T-helper 2 cell treated with Interferon-gamma antibody and Interleukin-4, amounts not matched to agents 5 μg/mL and 100 μg/mL, for 36 hours (primary cell): ENCODE measurements at places on chromosomes 7 and 10.

DNA sequence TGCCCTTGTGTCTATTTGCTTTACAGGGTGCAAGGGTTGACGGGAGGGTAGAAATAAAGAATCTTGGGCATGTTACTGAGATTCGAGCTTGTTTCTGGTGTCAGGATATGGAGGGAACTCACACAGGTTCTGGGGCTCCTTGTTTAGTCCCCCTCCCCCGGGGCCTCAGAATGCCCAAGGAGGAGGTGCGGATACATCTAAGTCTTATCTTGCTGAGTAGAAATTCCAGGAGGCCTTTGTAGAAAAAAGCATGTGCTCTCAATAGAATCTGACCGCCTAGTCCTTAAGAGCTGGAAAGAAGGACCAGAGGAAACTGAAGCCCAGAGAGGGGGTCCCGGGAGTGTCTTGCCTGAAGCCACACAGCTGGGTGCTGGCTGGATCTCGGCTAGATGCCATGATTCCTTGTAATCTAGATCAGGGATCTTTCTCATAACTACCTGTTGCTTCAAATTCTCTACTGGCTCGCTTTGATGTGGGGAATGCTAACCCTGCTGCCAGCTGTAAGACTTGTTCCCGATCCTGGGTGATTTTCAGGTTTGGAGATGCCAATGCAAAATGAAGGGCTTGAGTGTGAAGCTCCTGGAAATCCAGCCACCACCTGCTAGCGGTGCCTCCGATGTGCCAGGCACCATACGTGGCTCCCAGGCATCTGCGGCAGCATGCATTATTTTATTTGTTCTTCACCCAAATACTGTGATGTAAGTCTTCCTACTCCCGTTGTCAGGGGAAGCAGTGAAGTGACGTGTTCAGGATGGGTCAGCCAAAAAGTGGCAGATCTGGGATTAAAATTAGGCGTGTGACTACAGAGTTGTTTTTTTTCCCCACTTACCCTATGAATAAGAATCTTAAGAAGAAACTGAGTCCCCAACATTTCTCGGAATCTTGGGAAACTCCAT, 226.0 kb downstream of the TCF7L2 start:
- DNase-seq = no peak

DNA sequence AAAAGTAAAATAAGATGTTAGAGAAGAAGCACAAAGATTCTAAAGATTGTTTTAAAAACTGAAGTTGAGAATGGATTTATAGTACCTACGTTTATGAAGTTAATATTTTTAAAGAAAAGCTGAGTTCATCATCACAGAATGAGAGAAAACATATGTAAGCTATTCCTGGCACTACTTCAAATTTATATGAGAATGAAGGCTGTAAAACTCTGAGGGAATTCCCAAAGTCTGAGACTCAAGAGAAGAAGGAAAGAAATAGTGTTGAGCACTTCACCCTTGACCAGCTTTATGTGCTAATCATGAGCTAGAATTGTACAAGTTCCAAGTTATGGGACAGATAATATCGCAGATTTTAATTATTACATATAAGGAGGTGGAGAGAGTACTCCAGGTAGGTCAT, 323.7 kb upstream of the GNAI1 start:
- no peak for DNase-seq

GRCh38 chr7:55641273-55641691, 69.0 kb upstream of the VOPP1 start:
- DNase-seq = peak; percentile 16

DNA sequence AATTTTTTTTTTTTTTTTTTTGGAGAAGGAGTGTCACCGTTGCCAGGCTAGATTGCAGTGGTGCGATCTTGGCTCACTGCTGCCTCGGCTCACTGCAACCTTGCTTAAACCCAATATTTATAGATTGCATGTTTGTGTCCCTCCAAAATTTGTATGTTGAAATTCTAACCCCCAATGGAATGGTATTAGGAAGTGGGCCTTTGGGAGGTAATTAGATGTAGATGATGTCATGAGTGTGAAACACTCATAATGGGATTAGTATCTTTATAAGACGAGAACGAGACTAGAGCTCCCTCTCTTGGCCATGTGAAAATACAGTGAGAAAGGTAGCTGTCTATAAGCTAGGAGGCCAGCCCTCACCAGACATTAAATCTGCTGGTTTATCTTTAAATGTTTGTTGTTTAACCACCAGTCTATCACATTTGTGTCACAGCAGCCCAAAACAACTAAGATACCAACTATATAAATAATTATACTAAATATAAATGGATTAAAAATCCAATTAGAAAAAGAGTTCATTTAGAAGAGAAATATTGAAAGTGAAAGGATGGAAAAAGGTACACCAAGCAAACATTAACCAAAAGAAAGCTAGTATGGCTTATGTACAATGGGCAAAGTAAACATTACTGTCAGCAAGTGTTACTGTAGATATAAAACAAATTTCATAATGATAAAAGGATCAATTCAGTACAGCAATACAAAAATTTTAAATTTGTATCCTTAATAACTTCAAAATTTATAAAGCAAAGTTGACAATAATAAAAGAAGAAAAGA, 9.3 kb downstream of the TCAF1 start:
- DNase-seq = no peak

GRCh38 chr10:31171402-31172083, 139.9 kb upstream of the ZNF438 start:
- DNase-seq = no peak

- no peak for DNase-seq
Measured at GRCh38 chr7:115600207-115600606, 430.4 kb downstream of the TFEC start.

- no peak for DNase-seq
Measured at GRCh38 chr7:13197501-13197900, 510.1 kb downstream of the ARL4A start.

DNA sequence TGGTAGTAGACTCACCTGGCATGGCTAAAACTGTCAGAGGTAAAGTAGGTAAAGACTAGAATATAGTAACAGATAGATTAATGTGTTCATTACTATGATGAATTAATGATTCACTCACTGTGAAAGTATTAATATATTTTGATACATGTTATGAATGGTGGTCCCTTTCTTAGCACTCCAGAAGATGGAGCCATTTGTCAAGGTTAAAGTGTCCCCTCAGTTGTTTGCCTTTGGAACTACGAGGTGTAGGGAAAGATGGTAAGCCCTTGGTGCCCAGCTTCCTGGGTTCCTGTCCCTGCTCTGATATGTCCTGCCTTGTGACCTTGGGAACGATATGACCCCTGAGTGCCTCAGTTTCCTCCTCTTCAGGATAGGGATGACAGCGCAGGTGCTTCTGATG, 49.4 kb downstream of the HTRA1 start:
- no peak for DNase-seq

DNA sequence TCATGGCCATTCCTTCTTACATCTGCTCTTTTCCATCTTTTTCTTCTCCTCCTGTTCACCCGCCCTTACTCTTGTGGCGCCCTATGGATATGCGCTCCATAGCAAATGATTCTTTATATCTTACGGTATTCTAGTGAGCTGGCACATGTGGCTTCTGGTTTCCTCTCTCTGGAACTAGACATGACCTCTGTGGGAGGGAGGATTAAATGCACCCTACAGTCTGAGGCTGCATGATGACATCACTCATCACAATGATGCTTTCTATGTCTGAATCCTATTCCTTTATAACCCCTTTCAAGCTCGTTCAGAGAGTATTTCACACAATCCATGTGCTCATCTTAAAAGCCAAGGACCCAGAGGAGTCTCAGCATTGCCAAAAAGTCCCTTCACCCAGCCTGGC, 153.3 kb downstream of the EGFR start:
- no peak for DNase-seq

DNA sequence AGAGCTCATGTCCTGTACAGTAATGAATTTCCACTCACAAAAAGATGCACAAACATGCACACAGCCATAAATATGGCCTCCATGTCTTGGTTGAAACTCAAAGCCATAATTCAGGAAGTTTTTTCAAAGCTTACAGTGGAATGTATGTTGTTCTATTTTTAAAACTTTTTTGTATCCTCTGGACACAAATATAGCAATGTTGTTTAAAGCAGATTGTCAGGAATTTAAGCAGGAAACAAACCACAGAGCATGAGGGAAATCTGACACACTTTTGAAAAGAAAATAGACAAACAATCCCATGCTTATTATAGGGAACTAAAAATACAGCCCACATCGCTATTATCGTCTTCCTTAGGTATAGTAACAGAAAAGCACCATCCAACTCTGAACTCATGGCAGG, 21.5 kb downstream of the LRRN3 start:
- no peak for DNase-seq

DNA sequence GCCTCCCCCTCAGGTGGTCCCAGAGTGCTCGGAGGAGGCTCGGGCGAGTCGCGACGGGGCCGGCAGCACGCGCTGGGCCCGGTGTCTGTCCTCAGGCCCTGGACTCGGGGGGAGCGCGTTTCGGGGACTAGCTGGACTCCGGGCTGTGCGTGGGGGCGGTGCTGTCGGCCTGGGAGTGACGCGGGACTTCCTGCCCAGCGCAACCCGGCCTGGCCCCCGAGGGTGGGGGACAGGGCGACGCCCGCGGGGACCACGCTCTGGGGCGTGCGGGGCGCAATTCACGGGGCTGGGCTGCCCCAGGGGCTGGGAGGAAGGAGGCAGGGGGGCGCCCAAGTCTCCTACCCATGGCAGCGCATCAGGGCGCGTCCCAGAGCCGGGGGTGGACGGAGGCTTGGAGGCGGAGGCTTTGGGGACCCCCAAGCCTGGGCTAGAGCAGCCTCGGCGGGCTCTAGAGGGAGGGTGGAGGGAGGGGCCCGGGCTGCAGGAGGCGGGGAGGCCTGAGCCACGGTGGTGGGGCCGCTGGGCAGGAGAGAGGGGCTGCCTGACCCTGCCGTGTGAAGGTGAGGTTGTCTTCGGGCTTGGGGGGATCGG, 2.3 kb upstream of the VENTX start:
- DNase-seq = no peak

DNA sequence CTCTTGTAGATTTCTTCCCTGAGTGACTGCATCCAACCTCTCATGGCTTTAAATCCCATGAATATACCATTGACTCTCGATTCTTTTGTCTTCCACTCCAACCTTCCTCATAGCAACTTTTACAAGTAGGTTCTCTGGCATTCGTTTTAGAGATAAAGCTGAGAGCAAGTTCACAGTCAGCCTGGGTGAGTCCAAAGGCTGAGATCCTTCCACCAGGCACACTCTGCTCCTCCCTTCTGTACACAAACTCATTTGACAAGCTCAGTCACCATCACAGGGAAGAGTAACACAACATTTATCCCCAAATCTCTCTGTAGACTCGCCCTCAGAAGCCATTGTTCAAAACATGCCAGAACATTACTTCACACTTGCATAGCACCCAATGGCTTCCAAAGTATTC, 10.9 kb downstream of the CTTNBP2 start:
- DNase-seq = no peak

DNA sequence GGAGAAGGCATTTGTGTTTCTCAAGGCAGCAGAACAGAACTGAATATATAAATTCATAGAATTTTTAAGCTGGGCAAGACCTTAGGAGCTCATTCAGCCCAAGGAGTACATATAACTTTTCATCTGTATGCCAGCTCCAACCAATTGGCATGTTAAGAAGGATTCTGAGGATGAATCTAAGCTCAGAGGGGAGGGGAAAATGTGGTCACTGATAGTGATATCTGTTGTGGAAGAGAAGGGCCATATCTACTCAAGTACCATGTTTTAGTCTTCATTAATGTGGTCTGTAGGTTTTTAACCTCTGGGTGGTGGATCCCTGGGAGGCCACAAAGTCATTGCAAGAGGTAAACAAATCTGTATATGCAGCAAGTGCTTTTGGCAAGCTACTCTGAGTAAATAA, 6.4 kb downstream of the CALD1 start:
- no peak for DNase-seq

DNA sequence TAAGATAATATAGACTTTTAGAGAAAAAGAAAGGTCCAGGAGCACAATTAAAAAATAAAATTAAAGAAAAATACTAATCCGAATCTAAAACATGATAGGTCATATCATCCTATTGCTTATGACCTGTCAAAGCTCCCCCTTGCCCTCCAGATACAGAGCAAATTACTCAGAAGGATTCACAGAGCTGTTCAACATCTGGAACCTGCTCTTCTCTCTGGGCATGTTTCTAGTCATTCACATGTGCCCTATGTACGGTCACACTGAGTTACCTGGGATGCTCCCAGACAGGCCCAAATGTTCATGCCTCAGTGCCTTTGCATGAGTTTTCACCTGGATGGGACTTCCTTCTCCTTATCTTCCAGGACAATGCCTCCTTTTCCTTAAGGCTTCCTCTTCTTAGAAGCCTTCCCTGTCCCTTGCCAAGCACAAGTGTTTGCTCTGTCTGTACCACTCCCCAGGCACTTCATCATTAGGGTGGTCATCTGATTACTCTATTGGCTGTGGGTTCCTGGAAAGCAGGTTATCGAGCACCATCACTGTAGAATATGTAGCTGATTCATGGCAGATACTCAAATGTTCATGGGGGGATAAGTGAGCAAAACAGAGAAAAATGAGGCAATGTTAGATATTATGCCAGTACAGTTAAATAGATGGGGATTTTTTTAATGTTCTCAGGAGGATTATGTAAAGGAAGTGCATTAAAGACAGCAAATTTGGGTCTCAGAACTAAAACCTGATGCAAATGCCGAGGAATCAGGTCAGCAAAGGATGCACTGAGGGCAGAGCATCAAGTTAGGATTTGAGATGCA, 12.0 kb upstream of the AOAH start:
- no peak for DNase-seq

GRCh38 chr10:2744547-2745200, 322.7 kb upstream of the PFKP start:
- no peak for DNase-seq

DNA sequence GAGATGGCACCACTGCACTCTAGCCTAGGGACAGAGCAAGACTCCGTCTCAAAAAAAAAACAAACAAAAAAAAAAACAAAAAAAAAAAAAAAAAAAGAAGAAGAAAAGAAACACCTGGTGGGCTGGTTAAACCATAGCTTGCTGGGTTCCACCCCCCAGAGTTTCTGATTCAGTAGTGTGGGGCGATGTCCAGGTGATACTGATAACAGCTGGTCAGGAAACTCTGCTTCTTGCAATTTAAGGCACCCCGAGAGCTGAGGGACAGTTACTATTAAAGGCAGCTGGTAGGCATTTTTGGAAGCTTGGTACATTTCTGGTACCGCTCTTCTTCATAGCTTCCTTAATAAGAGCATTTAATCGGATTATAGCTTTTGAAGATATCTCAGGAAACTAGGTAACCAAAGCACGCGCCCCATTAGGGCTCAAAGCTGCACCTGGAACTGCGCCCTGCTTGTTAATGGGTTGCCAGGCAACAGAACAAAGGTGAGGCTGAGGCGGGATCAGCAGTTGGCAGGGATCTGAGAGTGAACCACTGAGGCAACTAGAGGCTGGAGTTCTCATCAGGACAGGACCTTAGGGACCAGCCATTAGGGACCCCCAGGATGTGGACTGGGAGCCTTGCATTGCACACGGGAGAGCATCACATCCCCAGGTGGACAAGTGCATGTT, 6.5 kb upstream of the SDK1 start:
- DNase-seq = no peak

- DNase-seq = no peak
Measured at GRCh38 chr10:20855398-20856038, 41.6 kb downstream of the NEBL start.

DNA sequence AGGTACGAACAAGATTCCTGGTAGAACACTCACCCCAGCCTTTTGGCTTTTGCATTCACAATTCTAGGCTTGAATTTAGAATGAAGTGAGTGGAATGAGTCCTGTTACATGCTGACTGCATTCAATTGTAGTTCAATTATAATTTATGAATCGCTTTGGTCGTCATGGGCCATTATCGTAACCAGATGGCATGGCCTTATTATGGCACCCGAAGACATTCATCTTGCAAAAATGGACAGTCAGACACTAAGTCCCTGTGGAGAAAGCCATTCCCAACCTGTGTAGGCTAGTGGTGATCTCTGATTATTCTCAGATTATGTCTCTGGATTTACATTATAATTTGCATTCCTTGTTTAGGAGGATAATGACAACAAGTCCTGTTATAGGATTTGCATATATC, 292.4 kb upstream of the NPSR1 start:
- no peak for DNase-seq
